ENCODE measurements at places on chromosomes 4 and X.

- peak; percentile 31 for DNase-seq
These were observed 1.8 kb downstream of the ZFYVE28 start for GRCh38 chr4:2416564-2417225.

DNA sequence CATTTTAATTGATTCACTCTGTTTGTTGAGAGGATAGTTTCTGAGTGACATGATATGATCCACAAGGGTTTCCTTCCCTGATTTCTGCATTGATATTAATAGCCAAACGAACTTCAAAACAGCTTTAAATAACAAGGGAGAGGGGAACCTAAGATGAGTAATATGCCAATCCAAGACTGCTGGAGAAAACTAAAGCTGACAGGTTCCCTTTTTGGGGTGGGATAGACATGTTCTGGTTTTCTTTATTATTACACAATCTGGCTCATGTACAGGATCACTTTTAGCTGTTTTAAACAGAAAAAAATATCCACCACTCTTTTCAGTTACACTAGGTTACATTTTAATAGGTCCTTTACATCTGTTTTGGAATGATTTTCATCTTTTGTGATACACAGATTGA lies 182.2 kb downstream of the AR start:
- no peak for DNase-seq

DNA sequence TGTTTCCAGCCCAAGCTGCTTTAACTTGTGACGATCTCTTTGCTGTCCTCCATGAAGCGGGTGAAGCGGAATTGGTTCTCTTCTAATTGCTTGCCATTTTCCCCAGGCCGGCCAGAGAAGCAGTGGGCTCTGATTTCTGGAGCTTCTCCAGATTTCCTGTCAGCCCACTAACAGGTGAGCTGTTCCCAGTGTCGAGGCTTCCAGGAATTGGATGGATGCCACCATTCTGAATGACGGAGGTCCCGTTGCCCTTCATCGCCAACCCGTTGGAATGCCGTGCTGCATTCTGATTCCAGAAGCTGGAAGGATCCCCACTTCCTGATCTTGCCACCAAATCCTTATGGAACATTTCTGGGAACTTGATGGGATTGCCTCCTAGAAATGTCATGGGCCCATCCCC lies 31.0 kb downstream of the PAGE1 start:
- DNase-seq: no peak

DNA sequence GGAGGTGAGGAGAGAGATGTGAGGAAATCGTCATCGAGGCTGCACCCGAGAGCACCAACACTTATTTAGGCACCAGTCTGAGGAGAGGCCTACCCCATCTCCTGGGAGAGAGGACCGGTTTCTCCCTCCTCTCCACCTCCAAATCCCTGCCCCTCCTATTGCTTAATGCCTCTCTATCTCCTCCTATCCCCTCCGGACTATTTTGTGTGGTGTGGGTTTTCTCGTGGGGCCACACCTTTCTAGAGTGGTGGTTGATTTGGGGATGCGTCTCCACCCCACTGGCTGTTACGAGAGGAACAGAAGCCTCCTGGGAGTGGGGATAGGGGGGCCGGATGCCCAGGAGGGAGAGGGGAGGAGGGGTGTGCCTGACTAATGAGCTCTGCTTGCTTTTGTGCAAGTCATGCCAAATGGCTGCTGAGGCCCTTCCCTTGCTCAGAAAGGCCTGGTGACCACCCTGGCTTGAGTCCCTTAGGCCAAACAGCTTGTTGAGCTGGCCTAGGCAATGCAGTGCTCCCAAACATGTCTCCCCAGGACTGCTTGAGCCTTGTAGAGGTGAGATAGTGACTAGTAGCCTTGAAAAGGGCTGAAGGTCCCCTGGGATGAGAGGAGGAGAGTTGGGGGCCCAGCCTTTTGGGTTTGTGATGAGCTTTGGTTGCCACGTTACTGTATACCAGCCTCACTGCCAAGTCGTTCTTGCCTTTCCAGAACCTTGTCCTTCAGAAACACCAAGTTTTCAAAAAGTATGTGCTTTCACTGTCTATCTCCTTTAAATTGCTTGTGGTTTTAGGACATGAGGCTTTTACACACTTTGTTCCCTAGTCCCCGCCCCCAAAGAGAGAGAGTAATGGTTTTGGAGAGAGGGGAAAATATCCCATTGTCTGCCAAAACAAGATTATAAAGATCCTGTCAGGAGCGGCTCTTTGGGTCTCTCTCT lies 1.2 kb downstream of the MSN start:
- DNase-seq: peak; percentile 60

- no peak for DNase-seq
These were observed 33.5 kb upstream of the RASSF6 start for GRCh38 chr4:73653695-73654106.

- DNase-seq: no peak
These were observed 68.6 kb upstream of the MCF2 start for GRCh38 chrX:139776599-139776998.

DNA sequence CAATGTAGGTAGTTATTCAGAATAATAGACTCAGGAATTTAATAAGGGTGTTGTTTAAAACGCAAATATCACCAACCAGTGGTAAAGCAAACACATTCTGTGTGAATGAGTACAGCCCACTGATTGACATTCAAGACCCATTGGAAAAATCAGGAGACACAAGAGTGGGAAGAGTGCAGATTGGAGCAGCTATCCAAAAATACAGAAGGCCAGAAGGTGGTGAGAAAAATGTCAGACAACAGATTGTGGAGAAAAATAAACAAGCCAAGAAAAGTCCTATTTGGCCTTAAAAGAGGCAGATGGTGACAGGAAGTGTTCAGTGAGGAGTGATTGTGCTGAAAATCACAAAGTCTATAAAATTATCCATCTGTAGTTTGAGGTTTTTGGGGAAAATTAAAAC lies 39.3 kb downstream of the CPE start:
- DNase-seq: no peak

- DNase-seq: no peak
These were observed 320.1 kb upstream of the NDST4 start for GRCh38 chr4:115433491-115433890.

Measured in stimulated activated CD4-positive, alpha-beta T cell treated with anti-CD3 and anti-CD28 coated beads, Interleukin-4, amount 100 ng/mL, for 1 hour (primary cell).